ENCODE measurements at places on chromosomes 4 and X.

DNA sequence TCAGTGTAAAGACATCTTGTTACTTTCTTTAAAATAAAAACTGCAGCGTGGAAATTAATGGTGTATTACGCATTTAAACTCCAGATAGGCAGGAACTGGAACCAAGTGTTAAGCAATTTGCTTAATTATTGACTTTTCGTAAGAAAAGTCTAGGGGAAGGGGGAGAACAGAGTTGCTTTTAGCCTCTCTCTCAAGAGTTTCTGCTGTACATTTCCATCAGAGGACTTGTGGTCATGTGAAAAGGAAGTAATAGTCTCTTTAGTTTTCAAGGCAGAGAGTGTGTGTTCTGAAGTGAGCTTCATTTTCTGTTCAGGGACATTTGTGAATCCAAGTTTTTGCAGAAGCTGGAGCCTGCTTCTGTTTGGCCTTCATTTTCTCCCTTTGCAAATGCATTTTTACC, 127.2 kb downstream of the UBE2K start:
- no peak for DNase-seq

- DNase-seq = no peak
These were observed 248.1 kb downstream of the C4orf33 start for GRCh38 chr4:129344058-129344457.

- peak; percentile 60 for DNase-seq
These were observed 2.5 kb downstream of the CPEB2 start for GRCh38 chr4:15004739-15005301.

- DNase-seq = no peak
These were observed 474.3 kb upstream of the FTHL17 start for GRCh38 chrX:31546126-31546525.

GRCh38 chr4:186016796-186017195, 52.2 kb upstream of the TLR3 start:
- DNase-seq = no peak

DNA sequence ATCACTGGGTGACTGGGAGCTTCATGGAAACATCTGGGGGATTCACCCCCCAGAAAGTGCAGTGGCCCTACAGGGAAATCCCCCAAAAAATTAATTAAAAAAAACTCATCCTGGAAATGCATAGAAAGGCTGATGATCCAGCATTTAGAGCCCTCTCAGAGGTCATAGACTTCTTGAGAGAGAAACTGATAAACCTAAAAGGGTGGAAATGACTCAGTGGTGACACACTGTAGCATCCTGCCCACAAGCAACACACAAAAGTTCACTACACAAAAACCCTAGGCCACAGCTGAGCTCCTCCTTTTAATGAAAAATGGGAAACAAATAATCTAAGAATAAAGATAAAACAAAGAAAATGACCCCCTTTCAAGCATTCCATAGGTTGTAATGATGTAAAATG, 911.5 kb downstream of the GLUD2 start:
- no peak for DNase-seq

DNA sequence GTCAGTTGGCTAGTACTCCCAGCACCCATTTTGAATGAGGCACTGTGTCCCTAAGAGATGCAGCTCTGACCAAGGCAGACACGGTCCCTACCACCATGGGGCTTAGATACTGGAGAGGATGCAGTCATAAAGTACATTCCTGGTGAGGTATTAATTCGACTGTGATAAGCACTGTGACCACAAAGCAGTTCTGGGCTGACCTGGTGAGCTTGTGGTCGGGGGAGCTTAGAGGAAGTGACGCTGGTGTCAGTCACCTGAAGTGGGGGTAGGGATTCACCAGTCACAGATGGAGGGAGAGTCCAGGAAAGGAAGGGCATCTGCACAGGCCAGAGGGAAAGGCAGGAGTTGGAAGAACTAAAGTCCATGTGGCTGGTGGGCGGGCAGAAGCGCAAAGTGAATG, 15.8 kb upstream of the CLTRN start:
- DNase-seq = peak; percentile 17

- DNase-seq = no peak
These were observed 1337.1 kb upstream of the PABPC4L start for GRCh38 chr4:135538698-135539097.

DNA sequence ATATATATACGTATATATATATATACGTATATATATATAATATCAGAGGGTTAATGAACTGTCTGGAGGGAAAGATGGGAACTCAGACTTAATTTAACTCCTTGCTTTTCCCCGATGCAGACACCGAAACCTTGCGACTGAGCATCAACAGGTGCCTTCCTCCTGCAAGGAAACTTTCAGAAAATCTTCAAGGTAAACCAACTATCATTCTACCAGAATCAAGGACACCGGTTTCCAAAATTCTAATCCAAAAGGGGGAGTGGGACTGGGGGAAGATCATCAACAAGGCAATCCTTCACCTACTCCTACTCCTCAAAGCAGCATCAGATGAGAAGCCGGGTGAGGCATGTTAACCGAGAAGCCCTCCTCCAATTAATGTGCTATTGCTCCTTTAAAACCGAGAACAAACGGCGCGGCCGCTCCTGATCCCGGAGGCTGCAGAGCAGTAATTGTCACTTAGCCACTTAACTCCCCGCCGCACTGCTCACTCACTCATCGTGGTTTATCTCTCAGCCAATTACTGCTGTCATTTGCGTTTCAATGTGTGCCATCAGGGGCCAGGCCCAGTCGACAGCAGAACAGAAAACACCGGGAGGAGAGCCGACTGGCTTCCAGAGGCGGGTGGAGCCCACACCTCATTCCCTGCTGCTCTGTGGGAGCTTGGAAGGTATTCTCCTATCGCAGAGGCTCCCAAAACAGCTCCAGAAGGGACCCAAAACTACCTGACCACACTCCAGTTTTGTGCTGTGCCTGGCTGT, 61.7 kb downstream of the MAML3 start:
- DNase-seq = no peak

DNA sequence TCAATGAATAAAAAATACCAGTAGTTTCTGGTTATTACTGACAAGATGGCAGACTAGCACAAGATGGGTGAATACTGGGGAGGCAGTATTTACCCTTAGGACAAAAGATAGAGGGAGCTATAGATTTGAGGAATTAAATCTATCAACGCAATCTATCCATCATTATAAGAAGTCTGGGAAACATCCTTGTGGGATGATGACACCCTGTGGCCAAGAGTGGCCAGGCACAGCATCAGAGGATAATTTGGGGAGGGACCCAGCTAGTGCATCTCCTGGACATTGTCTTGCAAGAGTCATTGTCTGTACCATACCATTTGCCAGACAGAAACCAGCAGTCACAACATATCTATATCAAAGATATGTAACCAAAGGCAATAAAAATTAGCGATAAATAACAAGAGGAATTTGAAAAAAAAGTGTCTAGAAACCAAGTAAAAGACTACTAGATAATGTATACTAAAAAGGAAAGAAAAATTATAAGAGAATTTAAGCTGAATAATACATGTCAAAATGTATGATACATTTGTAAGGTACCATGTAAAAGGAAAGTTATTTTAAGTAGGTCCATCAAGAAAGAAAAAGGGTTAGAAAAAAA, 22.9 kb downstream of the KCTD8 start:
- no peak for DNase-seq

DNA sequence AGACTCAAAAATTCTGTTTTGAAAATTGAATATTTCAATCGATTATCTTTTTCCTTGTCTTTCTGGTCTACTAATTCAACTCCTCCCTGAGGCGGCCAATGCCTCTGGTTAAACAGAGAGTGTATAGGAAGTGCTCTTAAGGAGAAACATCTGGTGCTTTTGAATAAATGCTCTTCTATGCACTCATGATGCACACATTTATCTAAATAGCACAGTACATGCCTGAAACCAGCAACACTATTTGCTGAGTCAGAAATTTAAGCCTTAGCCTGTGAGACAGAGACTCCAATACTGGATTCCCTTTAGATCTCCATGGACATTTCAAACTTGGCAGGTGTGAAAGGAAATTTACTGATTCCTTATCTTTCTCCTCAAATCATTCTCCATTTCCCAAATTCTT, 118.6 kb downstream of the SLIT2 start:
- DNase-seq = no peak

DNA sequence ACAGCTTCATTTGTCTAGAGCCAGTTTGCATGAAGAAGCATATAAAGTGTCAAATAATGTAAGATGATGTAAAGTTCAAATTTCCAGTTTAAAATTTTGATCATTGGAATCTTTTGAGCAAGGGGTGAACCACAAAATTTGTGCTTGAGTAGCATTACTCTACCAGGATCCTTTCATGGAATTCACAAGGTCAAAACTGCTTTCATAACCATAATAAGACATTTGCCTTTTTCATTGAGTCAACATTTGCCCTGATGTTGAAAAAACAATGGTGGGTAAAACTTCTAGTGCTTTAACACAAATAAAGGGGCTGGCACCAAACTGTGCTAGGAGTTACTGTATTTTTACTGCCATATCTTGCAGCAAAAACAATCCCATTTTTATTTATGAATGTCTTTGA, 142.2 kb downstream of the GLRA3 start:
- no peak for DNase-seq

DNA sequence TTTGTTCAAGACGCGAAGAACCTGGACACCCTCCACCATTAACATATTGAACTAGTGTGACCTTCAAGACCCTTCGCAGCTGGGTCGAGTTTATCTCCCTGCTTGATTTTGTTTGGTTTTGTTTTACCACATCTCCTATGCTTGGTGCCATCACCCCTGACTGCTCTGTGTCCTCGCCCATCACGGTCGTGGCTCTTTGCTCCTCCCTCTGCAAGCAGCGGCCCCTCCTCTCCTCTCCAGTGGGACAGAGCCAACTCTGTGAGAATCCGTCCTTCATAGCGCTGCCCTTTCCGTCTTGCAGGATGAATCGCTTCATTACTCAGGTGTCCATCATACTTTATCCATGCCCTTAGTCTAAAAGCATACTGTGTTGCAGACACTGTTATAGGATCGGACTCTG, 9.1 kb upstream of the FAM149A start:
- DNase-seq = no peak

- DNase-seq = no peak
These were observed 702 bp downstream of the KLHL5 start for GRCh38 chr4:39062770-39063097.

DNA sequence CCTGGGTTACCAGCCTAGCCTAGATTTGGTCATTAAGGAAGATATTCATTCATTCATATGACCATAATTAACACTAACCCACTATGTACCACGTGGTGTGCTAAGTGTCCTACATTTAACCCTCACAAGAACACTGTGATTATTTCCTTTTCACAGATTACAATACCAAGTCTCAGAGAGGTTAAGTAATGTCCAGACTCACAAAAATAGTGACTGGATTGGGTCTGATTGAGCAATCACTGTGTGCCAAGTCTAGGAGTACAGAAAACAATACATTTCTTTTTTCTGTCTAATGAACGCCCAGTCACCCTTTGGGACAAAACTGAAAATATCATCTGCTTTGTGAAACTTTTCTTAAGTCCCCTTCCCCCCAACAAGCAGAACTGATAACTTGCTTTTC, 7.6 kb upstream of the DLG3 start:
- DNase-seq = no peak

DNA sequence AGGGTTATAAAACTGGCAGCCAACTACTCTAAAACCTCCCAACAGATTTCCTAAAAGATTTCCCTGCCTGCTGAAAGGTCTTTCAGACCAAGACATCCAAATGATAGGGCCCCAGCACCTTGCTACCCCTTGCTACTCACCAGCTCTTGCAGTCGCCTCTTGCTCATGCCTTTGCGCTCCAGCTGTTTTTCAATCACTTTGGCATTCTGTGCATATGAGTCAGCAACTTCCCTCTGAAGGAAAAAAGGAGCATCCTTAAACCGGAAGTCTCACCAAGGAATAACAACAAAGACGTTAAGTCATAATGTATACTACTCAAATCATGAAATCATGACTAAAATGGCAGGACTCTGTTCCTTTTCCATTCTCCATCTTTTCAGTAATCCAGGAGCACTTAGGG, 24.0 kb downstream of the STEEP1 start:
- DNase-seq = no peak

- DNase-seq = no peak
These were observed 849.4 kb downstream of the FSTL5 start for GRCh38 chr4:161314371-161314770.

- no peak for DNase-seq
These were observed 33.9 kb upstream of the BMP2K start for GRCh38 chr4:78742300-78742699.

GRCh38 chr4:93646233-93646930, 182.2 kb upstream of the ATOH1 start:
- DNase-seq = no peak

GRCh38 chrX:71910986-71911730, 513 bp downstream of the NHSL2 start:
- peak; percentile 16 for DNase-seq

Data from activated CD4-positive, alpha-beta memory T cell treated with anti-CD3 and anti-CD28 coated beads, Interleukin-2, amount 10 ng/mL, durations not matched to agents 7 days and 5 days (primary cell).